ENCODE measurements at places on chromosomes 13 and 19.

DNA sequence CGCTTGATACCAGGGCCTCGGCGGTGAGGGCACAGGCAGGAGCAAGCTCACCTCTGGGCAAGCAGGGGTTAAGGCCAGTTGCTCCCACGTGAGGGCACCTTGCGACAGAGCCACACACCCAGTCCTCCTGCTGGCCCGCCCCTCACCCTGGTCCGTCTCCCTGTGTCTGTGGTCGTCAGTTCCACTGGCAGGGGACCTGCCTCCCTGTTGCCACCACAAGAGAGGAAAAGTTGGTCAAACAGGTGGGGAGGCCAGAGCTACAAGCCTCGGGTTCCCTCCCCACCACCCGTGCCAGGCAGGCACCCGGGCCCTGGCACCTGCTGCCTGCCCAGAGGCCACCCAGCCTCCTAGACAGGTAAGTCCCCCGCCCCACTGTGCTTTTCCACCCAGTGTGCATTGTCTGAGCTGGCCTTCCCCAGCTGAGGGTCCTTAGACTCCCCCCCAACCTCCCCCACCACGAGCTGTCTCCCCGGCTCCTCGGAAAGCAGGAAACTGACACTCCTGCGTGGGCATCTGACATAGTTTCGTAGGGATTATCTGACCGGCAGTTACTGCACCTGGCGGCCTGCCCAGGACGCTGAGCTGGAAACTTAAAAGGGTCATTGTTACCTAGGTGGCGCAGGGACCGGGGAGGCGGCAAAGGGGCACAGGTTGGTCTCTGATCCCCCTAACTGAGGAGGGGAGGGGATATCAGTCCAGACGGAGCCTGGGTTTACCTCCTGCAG is at the start of gene TJP3:
TJP3 (plus strand) TSS at position 178 of the 725 bp plus-strand sequence. CDS start 20,049 bp downstream, outside the sequence.
- DNase-seq = no peak

- no peak for DNase-seq
Measured at GRCh38 chr13:84455143-84455905, 573.0 kb upstream of the SLITRK1 start.

DNA sequence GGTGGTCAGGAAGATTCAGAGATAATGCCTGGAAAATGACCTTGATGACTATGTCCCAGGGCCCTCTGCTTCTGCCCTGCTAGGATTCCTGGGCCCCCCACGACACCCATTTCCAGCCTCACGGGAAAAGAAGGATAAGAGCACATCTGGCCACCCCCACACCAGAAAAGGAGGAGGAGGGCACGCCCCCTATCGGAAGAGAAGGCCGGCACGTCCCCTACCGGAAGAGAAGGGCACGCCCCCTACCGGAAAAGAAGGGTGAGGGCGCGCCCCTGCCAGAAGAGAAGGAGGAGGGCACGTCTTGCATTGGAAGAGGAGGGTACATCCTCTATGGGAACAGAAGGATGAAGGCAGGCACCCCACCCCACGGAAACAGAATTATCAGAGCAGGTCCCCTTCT is 84.3 kb downstream of the IER2 start:
- DNase-seq = peak; percentile 12

- DNase-seq = no peak
Measured at GRCh38 chr13:67017276-67017675, 212.9 kb downstream of the PCDH9 start.

- DNase-seq = no peak
Measured at GRCh38 chr19:13463296-13463695, 43.0 kb downstream of the CACNA1A start.

- no peak for DNase-seq
Measured at GRCh38 chr13:49314344-49314882, 66.7 kb downstream of the CDADC1 start.

DNA sequence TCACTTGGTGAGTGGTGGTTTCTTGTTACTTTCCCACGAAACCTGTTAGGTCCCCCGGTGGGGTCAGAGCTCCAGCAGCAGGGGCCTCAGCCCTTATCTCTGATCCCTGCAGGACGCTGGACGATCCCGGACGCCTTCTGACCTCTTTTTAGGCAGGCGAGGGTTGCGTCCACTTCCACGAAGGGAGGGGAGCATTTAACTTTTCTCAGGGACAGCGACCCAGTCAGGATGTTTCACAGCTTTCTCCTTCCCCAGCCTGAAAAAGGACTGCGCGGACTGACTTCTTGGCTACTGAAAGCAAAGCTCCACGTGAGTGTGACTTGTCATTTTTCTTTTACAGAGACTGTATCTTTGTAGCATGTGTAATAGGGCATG is 692 bp downstream of the ZNF234 start:
- DNase-seq = peak; percentile 15

GRCh38 chr19:18603958-18604819 is 2.4 kb downstream of the CRLF1 start:
- no peak for DNase-seq

DNA sequence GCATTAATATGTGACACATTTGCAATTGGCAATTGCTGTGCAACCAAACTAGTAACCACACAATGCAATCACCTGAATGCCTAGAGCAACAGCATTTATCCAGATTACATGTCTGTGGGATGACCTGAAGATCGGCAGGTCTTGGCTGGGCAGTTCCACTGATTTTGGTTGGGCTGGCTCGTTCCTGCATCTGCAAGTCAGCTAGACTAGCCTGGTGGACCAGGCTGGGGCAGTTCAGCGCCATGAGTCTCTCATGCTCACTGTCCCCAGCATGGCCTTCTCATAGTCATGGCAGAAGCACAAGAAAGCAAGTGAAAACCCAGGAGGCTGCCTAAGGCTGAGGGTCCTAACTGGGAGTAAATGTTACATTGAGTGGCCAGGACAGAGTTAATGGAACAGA is 229.1 kb upstream of the TSHZ3 start:
- DNase-seq = no peak

DNA sequence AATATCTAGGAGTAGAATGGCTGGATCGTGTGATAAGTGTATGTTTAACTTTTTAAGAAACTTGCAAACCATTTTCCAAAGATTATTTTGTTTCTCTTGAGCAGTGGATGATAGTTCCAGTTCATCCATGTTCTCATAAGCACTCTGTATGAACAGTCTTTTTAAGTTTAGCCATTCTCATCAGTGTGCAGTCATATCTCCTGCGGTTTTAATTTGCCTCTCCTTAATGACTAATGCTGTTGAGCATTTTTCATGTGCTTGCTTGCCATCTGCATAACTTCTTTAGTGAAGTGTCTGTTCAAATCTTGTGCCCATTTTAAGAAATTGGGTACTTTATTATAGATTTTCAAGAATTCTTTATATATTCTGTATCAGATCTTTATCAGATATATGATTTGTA is 58.6 kb downstream of the WASF3 start:
- DNase-seq = no peak

GRCh38 chr19:43804432-43804831 is 2.2 kb upstream of the LYPD5 start:
- no peak for DNase-seq

DNA sequence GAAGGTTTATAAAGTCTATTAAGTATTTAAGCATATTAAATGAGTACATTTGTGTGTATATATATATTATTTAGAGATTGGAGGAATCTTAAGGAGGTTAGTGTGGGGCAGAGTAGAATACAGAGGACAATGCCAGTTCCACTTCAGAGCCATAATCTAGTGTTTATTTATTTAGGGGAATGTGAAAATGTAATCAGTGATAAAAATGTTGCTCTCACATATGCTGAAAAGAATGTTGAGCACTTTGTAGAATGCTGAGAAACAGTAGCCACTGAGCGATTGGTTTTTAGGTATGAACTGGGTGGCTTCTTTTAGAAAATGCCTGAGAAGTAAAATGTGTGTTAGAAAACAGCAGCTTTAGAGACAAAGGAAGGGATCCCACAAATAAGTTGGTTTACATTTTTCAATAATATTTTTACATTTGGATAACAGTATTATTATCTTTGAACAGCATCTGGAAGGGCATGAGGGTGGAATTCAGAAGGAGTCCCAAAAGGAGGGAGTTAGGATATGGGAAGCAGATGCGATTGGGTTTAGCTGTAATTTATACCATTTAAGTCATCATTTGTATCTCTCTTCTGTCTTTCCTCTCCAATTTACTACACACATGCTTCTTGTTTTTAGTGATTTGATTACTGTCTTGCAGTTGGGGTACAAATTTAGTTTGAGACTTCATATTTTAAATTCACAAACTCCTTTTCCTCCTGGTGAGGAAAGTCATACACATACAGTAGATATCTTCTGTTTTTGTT is 68.6 kb downstream of the NDFIP2 start:
- no peak for DNase-seq

DNA sequence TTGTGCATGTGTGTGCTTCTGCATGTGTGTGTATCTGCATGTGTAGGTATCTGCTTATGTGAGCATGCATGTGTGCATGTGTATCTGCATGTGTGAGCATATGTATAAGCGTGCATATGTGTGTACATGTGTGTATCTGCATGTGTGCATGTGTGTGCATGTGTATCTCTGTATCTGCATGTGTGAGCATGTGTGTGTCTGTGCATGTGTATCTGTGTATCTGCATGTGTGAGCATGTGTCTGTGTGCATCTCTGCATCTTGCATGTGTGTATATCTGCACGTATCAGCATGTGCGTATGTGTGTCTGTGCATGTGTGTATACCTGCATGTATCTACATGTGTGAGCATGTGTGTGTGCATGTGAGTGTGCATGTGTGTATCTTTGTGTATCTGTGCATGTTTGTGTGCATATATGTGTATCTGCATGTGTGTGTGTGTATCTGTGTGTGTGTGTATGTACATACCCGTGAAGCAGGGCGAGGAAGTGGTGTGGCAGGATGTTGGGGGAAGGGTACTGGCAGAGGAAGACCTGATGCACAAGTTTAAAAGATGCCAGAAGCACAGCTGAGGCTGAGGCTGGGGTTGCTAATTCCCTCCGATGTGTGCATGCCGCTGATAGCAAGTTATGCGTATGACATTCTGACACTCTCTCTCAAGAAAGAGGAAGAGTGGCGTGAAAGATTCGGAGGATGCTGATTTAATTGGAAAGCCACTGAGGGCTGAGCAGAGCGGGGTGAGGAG is 64.2 kb downstream of the TEX29 start:
- no peak for DNase-seq

DNA sequence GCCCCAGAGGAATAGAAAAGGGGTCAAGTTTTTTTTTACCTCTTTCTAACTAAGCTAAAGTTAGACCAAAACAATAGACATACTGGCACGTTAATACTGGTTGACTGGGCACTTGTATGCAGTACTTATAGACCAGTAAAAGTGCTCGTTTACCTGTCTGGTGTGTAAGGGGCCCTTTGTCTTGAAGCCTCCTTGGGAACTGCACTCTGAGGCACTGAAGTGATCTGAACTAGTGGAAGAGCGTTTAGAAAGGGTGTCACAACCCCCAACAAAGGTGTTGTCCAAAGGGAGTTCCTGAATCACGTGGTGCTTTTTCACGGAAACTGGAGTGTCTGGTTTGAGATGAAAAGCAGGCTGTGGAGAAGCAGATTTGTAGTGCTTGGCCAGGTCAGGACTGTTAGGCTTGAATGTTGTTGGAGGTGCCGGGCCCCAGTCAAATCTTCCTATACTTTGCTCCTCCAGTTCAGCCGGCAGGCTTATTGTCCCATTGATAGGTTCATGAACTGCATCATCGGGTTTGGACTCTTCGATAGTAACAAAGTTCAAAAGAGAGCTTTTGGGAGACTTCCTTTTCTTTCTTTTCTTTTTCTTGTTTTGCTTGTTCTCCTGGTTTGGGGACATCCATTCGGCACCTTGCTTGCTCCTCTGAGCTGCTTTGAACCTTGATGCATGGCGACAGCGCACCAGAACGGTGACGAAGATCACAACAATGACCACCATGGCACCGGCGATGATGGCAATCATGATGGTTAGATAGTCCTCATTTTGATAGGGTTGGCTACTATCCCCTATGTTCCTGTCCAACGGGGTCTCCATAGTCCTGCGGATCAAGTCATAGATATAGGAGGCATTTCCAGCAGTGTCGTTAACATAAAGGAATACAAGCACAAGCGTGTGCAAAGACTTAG is 4.6 kb downstream of the PCDH9 start:
- no peak for DNase-seq

DNA sequence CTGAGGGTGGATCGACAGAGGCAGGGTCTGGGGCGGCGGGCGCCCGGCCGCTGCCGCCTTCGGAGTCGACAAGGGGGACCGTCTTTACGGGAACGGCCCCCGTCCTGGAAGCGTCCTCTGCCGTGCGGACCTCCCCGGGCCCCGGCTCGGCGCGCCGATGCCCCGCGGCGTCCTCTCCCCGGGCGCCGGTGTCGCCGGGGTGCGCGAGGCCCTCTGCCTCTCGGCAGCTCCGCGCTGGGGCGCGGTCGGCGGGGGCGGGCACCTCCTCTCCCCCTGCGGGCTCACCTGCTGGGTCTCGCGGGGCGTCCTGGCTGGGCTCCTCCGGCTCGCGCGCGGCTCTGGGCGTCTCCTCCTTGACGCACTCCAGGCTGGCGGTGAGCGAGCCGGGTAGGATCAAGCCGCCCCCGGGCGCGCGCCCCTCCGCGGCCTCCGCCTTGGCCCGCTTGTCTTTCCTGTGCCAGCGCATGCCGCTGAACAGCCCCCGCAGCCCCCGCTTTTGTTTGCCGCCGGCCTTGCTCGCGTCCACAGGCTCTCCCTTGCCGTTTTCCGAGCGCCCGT is 1.5 kb downstream of the AMER2 start:
- DNase-seq = no peak

GRCh38 chr13:45542878-45543277 is 72.7 kb downstream of the ERICH6B start:
- DNase-seq = no peak

DNA sequence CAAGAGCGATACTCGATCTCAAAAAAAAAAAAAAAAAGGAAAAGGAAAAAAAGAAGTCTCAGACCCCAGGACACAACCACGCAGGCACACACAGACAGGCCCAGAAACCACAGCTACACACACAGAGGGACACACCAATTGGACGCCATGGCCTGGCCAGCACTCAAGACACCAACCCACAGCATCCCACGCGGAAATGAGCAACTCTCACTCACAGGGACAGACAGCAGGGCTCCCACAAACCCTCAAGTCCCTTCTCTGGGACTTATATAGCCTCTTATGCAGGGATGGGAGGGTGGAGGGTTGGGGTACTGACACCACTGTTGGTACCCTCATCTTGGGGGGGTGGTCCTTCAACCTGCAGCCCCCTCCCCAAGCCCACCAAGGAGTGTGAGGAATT is 5.9 kb downstream of the NOTCH3 start:
- no peak for DNase-seq

Data from muscle of arm (tissue), 14 donors.